ENCODE measurements at places on chromosomes 1 and 21.

GRCh38 chr1:21185221-21185731 lies 8.6 kb upstream of the EIF4G3 start:
- DNase-seq, result no peak

GRCh38 chr1:245937316-245938045 lies 569.6 kb downstream of the SMYD3 start:
- DNase-seq, result no peak

DNA sequence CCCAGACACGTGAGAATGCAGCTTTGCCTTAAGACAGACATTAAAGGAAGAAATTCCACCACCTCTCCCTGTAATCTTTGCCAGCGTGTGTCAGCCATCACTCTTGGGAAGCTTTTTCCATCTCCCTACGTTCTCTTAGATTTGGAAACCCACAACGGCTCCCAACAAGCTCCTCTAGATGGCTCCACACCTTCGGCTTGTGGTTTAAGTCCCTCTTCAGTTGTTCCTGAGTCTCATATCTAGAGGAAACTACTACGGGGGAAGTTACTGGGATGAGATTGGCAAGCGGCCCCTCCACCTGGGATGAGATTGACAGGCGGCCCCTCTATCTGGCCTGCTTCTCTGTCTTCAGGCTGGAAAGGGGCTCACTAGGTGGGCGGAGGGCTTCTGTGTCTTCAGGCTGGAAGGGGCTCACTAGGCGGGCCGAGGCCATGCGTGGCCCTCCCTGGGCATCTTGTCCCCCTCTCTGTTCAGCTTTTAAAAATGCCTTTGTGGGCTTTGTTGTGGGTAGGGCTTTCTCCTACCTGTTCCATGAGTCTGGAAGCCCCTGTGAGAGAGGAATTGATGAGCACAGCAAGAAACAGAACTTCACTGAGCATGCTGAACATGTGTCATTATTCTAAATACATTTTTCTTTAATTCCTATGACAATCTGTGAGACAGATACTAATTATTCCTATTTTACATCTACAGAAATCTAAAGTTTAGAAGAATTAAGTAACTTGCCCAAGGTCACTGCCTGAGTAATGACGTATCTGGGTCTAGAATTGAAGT lies 670.5 kb downstream of the KIF26B start:
- DNase-seq, result no peak

DNA sequence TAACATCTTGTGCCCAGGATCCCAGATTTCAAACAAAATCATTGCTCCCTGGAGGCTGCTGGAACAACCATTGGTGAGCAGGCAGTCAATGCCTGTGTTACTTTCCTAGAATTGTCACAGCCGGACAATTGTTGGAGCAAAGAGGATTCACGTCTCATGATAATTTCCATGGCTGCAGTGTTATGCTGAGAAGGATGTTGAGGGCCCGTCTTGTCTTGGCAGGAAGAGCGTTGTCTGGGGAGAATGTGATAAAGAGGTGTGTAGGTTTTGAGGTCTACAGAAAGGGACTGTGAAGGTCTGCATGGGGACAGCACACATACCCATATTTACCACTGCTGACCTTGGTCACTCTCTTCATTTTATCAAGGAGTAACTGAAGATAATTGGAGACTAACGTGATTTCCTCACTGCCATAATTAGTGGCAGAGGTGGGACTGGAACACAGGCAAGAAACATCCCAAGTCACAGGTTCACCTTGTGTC lies 6.3 kb downstream of the MECR start:
- no peak for DNase-seq

GRCh38 chr1:206566999-206567398 lies 45.3 kb downstream of the EIF2D start:
- DNase-seq, result no peak

- DNase-seq, result no peak
These were observed 303.0 kb downstream of the KCNT2 start for GRCh38 chr1:196305216-196305615.

DNA sequence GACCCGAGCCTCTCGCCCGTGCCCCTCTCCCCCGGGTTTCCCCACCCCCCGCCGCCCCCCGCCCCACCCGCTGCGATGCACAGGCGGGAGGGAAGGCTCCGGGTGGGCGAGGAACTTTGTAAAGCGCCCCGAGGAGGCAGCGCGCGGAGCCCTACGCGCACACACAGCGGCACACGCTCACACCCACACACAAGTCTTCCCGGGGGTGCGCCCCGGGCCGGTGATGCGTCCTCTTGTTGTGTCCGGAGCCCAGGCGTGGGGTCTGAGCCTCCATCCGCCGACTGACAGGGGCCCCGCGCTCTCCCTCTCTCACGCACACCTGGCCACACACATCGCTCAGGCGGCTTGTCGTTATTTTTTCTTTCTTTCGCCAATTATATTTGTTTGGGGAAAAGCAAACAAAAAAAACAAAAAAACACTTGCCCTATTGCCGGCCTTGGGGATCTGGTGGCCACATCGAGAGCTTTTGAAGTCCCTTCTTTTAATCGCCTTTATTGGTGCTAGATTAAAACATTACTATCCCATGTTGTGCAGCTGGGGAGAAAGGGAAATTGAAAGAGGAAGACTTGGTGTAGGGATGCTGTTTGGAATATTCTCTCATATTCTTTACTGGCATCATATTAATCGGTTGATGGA lies 770 bp downstream of the NTNG1 start:
- DNase-seq, result no peak

- no peak for DNase-seq
These were observed 135.6 kb downstream of the GPATCH2 start for GRCh38 chr1:217495249-217495648.

- DNase-seq, result no peak
These were observed 15.3 kb downstream of the BEND5 start for GRCh38 chr1:48761411-48761810.

GRCh38 chr1:236334893-236335545 lies 53.3 kb upstream of the ERO1B start:
- DNase-seq, result no peak

DNA sequence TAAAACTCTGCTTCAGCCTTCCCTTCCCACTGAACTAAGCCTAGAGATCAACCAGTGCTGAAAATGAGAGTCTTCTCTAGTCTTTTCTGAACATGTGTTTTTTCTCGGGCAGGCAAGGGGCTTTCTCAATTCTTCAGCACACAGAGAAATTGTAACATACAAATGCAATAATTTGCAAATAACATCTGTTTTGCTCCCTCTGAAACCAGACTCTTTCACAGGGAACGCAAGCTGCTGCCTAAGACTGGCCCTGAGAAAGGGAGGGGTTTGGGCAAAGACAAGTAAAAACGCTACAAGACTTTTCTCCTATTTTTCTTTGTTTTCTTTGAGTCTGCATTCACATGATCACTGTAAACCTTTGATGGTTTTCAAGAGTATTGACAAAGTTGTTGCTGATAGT lies 39.6 kb upstream of the VN1R5 start:
- DNase-seq, result no peak

- no peak for DNase-seq
These were observed 56.0 kb upstream of the C1orf21 start for GRCh38 chr1:184330875-184331274.

GRCh38 chr1:225329041-225329440 lies 98.8 kb downstream of the LBR start:
- DNase-seq, result no peak

Data from immature natural killer cell (primary cell).